ENCODE measurements at places on chromosomes 3 and 15. TPM values are rescaled to one million over a fixed set of nuclear protein-coding genes. Genes with fewer than 3 reads are reported as not detected.

CD86 gene
- total RNA-seq, result not detected

IL5RA gene
- not detected for total RNA-seq

DUOX1 gene
- not detected for total RNA-seq

MST1R gene
- 0.34 TPM for total RNA-seq

FILIP1L gene
- 42.7 TPM for total RNA-seq

CMTM6 gene
- total RNA-seq, result 161 TPM

COL6A5 gene
- total RNA-seq, result not detected

MED12L gene
- total RNA-seq, result 0.05 TPM

EFCC1 gene
- 12.1 TPM for total RNA-seq

SLC7A14 gene
- total RNA-seq, result 0.14 TPM

ELL3 gene
- 2.9 TPM for total RNA-seq

SLC25A38 gene
- 16.4 TPM for total RNA-seq

ANKRD34C gene
- total RNA-seq, result not detected

MELTF gene
- 1.8 TPM for total RNA-seq

AKAP13 gene
- 87.0 TPM for total RNA-seq

TTC14 gene
- total RNA-seq, result 40.0 TPM

SLC38A3 gene
- total RNA-seq, result not detected

CCR3 gene
- total RNA-seq, result not detected

Data from dermis blood vessel endothelial cell (primary cell).